ENCODE measurements at places on chromosomes 7 and 10. TPM values are rescaled to one million over a fixed set of nuclear protein-coding genes. Genes with fewer than 3 reads are reported as not detected.

SPDYE16 gene
- total RNA-seq, result 0.62 TPM

STEAP1 gene
- 11.0 TPM for total RNA-seq

PSMC2 gene
- 94.0 TPM for total RNA-seq

CADPS2 gene
- 16.6 TPM for total RNA-seq

SPOCK2 gene
- total RNA-seq, result 2.6 TPM

SMKR1 gene
- 1.2 TPM for total RNA-seq

DNA sequence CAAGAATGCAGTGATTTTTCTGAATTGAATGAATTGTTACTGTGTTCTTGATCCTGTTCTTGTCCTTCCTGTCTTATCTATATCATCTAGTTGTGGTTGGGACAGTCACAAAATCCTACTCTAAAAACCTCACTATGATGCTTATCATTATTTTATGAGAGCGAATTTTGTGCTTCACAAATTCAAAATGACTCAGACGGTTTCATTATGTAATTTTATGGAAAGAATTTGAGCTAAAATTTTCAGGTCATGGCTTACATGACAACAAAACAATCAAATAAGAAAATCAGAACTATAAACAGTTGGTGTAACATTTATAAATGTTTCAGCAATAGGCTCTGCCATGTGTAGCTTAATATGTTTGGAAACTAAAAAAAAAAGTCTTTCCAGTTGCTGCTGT, 6.9 kb downstream of the PRKAR2B start:
- no peaks in the 10 kb centered on the region for H3K27me3 ChIP-seq
- DNase-seq, result no peak
- no peak overlapping the region for H3K4me3 ChIP-seq

GRCh38 chr7:50431722-50432305, 18.3 kb downstream of the FIGNL1 start:
- H3K4me1 ChIP-seq, result peaks cover 2% of the 10 kb centered on the region
- H3K27me3 ChIP-seq, result no peaks in the 10 kb centered on the region
- DNase-seq, result no peak
- no peaks in the 10 kb centered on the region for H3K36me3 ChIP-seq
- H3K4me3 ChIP-seq, result no peak overlapping the region
- H3K27ac ChIP-seq, result no peak overlapping the region

DNA sequence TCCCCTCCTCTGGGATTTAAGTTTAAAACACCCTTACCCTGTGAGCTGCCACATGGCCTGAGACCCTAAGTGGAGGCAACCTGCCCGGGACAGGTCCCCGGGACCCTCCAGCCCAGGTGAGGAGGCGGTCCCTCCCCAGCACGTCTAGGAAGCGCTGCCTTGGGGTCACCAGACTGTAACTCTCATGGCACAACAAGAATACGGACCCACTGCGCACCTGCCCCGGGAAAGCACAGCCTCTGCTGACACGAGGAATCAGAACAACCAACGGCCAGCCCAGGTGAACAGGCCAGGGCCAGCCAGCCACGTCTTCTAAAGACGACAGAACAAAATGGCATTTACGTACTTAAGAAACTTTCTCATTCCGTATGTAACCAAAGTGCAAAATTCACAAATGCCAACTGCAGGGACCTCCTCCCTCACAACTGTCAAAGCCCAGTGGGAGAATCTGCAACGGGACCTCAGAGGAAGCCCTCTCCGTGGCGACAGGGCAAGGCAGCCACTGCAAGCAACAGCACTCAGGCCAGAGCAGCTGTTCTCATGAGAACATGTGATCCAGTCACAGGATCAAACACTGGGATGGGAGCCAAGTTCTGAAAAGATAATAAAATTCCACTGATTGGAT, 208.4 kb downstream of the DIP2C start:
- no peaks in the 10 kb centered on the region for H3K36me3 ChIP-seq
- H3K27ac ChIP-seq, result no peak overlapping the region
- H3K27me3 ChIP-seq, result no peaks in the 10 kb centered on the region
- DNase-seq, result no peak
- H3K4me1 ChIP-seq, result peaks cover 7% of the 10 kb centered on the region

DNA sequence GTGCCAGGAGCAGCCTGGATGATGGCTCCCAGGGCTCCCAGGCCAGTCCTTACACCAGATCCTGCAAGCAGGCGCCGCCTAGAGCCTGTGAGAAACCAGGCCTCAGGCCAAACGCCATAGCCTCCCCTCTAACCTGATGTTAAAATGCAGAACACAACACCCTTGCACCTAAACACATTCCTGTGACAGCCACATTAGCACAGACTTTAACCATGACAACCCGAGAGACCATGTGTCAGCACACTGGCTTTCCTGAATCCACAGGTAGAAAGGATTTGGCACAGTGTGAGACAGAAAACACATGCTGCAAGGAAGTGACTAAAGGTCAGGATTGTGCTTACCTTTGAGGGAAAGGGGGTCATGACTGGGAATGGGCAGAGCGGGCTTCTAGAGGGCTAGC, 59.9 kb downstream of the SGMS1 start:
- H3K36me3 ChIP-seq, result no peaks in the 10 kb centered on the region
- DNase-seq, result no peak
- H3K4me3 ChIP-seq, result no peak overlapping the region
- H3K27me3 ChIP-seq, result no peaks in the 10 kb centered on the region
- H3K27ac ChIP-seq, result no peak overlapping the region
- H3K4me1 ChIP-seq, result peaks cover 4% of the 10 kb centered on the region

DNA sequence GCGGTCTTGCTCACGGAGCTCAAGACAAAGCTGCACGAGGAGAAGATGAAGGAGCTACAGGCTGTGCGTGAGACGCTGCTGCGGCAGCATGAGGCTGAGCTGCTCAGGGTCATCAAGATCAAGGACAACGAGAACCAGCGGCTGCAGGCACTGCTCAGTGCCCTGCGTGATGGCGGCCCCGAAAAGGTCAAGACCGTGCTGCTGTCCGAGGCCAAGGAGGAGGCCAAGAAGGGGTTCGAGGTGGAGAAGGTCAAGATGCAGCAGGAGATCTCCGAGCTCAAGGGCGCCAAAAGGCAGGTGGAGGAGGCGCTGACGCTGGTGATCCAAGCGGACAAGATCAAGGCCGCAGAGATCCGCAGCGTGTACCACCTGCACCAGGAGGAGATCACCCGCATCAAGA, 51.4 kb downstream of the JAKMIP3 start:
- no peaks in the 10 kb centered on the region for H3K27me3 ChIP-seq
- H3K36me3 ChIP-seq, result no peaks in the 10 kb centered on the region
- no peak for DNase-seq

- H3K36me3 ChIP-seq, result no peaks in the 10 kb centered on the region
- no peaks in the 10 kb centered on the region for H3K27me3 ChIP-seq
- peaks cover 4% of the 10 kb centered on the region for H3K4me1 ChIP-seq
- H3K27ac ChIP-seq, result no peak overlapping the region
- no peak for DNase-seq
Measured at GRCh38 chr7:69476416-69476815, 121.9 kb upstream of the AUTS2 start.

DNA sequence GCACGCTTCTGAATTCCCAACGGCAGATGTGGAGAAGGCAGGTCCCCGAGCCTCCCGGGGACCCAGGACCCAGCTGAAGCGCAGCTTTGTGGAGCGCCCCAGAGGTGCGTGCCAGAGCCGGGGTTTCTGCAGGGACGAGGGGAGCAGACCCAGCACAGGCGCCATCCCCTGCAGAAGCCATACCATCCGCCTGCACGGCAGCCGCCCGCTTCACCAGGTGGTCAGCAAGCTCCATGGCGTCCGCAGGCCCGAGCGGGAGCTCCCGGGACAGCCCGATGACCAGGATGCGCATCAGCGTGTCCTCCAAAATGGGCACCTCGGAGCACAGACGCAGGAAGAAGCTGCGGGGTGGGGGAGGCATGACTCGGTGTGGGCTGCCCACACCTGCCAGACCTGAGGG, 10.6 kb downstream of the INTS1 start:
- no peak overlapping the region for H3K27ac ChIP-seq
- no peaks in the 10 kb centered on the region for H3K27me3 ChIP-seq
- H3K4me3 ChIP-seq, result no peak overlapping the region

DNA sequence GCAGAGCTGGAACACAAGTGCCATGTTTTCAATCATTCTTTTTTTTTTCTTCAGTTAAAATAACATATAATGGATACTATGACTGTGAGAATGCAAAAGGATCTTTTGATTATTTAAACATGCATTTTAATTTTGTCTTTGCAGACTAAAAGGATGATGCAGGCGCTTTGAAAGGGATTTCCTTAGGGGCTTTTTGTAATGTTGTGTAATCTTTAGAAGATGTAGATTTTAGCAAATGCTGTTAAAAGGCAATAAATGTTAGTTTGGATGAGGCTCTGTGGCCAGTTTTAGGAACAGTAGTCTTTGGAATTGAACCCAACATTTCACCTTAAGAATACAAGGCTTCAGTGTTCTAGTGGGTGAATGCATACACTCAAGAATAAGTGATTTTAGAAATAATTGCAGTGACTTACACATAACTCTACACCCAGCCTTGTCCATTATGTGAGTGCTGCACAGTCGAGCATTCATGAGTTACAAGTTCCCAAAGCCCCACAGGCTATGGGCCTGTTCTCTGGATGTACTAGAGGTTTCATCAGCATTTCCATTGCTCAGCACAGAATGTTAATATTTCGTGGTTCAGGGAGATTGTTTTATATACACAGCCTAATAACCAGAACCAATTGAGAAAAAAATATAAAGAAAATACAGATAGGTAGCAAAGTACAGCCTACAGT, 11.6 kb downstream of the PAPSS2 start:
- peaks cover 7% of the 10 kb centered on the region for H3K4me1 ChIP-seq
- no peaks in the 10 kb centered on the region for H3K36me3 ChIP-seq
- DNase-seq, result no peak
- H3K27ac ChIP-seq, result no peak overlapping the region
- H3K4me3 ChIP-seq, result no peak overlapping the region
- no peaks in the 10 kb centered on the region for H3K27me3 ChIP-seq

- no peaks in the 10 kb centered on the region for H3K36me3 ChIP-seq
- no peak within 1 kb of the TSS for H3K27ac ChIP-seq
- peak within 1 kb of the TSS; percentile 6 for H3K4me3 ChIP-seq
- H3K27me3 ChIP-seq, result no peaks in the 10 kb centered on the region
- no peaks in the 10 kb centered on the region for H3K4me1 ChIP-seq
- no peak for DNase-seq
Measured at GRCh38 chr7:4861673-4862072, at the start of gene PAPOLB. Gene PAPOLB (minus strand): TSS chr7:4862030. CDS start chr7:4861810, 220 bp downstream.

DNA sequence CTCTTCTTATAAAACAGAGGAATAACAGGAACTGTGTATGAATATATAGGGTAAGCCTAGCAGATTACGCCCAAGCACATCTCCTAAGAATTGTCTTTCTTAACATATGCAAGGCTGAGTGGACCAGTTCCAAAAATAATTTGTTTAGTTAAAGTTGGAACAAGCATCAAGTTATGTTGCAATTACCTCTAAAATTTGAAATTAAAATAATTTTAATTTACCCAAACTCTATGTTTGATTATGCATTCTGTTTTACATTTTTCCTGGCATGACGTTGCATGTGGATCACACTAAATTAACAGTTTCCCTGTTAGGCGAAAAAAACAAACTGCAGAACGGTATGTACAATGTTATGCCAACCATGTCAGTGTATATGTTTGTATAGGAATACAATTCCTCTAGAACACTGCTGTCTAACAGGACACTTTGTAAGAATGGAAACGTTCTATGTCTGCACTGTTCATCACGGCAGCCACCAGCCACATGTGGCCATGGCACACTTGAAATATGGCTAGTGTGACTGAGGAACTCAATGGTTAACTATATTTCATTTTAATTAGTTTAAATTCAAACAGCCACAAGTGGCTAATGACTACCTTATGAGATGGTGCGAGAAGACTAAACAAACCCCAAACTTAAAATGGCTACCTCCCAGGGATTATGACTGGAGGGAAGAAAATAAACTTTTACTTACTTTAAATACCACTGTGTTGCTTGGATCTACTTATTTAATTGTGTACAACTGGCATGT, 281.1 kb upstream of the KLF14 start:
- DNase-seq, result no peak
- no peaks in the 10 kb centered on the region for H3K36me3 ChIP-seq
- H3K4me1 ChIP-seq, result peaks cover 38% of the 10 kb centered on the region
- H3K27ac ChIP-seq, result no peak overlapping the region
